ENCODE measurements at places on chromosomes 11 and 22.

DNA sequence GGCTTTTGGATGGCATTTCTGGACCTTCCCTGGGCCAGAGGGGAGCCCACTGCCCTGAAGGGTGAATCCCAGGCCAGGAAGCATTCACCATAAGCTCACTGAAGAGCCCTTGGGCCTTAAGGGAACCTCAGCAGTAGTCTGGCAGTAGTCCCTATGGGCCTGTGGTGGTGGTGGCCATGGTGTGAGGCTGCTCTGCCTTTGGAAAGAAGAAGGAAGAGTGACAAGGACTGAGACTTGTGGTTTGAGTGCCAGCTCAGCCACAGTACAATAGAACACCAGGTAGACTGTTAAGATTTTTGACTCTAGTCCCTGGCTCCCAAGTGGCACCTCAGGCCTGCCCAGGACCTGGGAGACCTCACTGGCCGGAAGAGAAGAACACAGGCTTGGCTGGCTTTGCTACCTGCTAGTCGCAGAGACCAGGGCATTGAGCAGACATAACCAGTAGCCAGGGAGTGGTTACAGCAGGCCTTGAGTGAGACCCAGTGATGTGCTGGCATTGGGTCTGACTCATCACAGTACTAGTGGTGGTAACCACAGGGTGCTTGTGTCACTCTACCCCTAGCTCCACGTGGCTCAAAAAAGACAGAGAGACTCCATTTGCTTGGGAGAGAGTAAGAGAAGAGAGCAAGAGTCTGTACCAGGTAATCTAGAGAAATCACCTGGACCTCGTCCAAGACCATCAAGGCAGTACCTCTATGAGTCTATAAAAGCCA, 259.8 kb upstream of the BLID start:
- DNase-seq: no peak

GRCh38 chr11:59900366-59901126, 22.0 kb downstream of the OOSP3 start:
- no peak for DNase-seq

DNA sequence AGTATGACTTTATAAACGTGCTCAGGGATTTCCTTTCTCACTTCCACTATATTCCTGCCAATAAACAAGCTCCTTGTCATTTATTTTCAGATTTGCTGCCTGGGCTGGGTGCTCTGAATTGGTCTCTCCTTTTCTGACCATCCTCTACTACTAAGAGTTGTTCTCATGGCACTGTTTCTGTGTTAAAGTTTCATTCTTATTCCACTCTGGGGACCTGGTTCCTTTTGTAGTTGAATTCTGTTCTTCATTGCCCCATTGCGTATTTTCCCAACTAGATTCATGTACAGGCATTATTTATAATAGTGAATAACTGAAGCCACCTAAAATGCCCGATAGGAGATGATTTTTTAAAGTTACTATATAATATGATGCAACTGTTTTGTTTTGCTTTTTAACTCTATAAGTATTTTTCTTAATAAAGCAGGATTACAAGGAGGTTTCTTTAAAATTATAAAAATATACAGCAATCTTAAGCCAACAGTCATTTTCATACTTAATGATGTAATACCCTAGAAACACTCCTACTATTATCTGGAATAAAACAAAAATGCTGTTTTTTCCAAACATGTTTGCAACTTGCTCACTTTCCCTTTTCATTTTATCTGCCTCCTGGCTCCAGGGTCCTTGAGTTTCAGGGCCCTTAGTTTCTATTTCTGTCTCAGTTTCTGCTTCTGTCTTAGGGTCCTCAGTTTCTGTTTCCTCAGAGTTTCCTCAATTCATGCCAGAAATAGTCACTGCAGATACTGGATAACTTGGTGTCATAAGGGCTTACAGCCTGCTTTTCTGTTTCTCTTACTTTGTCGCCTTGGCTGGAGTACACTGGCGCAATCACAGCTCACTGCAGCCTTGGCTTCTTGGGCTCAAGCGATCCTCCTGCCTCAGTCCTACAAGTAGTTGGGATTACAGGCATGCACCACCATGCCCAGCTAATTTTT, 9.8 kb upstream of the FUT4 start:
- DNase-seq: no peak

- DNase-seq: no peak
Measured at GRCh38 chr11:119314726-119315125, 2.2 kb downstream of the MCAM start.

- peak; percentile 84 for DNase-seq
Measured at GRCh38 chr11:116993599-116993998, 104.6 kb downstream of the SIK3 start.
